ENCODE measurements at places on chromosomes 3 and 15.

- no peak overlapping the region for H3K27ac ChIP-seq
- H3K4me3 ChIP-seq: no peak overlapping the region
- H3K27me3 ChIP-seq: peaks cover 10% of the 10 kb centered on the region
- no peaks in the 10 kb centered on the region for H3K36me3 ChIP-seq
- peaks cover 6% of the 10 kb centered on the region for H3K4me1 ChIP-seq
- DNase-seq: no peak
Measured at GRCh38 chr3:72515941-72516340, 332.3 kb downstream of the SHQ1 start.

GRCh38 chr3:184448321-184449160, 68.7 kb downstream of the CHRD start:
- peak overlapping the region; percentile 11 for H3K27ac ChIP-seq
- no peak overlapping the region for H3K4me3 ChIP-seq

DNA sequence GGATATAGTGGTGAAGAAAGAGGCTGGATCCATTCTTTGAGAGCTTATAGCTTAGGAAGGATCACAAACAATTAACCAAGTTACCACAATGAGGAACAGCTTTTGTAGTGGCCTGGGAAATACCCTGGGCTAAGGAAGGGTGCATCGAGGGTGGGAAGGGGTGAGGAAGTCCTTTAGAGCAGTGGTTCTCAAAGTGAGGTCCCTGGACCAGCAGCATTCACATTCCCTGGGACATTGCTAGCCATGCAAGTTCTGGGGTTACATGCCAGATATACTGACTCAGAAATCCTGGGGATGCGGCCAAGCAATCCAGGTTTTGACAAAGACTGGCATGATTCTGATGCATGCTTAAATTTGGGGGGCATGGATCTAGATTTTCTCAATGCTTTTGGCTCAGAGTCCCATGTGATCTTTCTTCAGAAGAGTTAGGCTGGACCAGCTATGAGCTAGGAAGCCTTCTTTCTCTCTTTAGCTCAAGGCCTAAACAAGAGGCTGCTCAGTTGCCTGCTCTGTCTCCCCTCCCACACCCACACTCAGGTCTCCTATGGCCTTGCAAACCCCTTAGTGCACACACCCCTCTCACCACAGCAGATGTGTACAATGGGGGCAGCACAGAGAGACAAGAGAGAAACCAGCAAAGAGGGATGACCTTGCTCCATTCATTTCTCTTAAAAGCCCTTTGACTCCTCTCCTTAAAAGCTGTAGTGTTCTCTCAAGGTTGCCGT, 1.8 kb upstream of the CCR1 start:
- H3K4me1 ChIP-seq: peaks cover 22% of the 10 kb centered on the region
- H3K27ac ChIP-seq: no peak overlapping the region
- peak; percentile 23 for DNase-seq
- no peak overlapping the region for H3K4me3 ChIP-seq
- H3K27me3 ChIP-seq: peaks cover 21% of the 10 kb centered on the region

DNA sequence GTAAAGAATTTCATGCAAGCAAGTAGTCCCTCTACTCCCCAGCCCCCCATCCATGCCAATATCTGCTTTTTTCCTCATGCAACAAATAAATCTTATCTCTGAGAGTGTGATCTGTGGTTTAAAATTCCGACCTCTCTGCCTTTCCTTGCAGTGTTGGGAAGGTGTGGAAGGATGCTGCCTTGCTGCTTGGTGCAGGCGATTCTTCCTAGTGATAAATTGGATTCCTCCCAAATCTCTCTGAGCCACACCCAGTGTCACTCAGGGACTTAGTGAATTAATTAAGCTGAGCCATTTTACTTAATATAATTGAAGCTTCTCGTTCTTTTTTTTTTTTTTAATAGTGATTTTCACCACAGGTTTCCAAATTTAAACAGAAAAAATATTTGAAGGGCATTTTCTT, 3.4 kb downstream of the GAP43 start:
- peaks cover 12% of the 10 kb centered on the region for H3K4me1 ChIP-seq
- no peak for DNase-seq
- peaks cover 20% of the 10 kb centered on the region for H3K27me3 ChIP-seq
- no peaks in the 10 kb centered on the region for H3K36me3 ChIP-seq
- H3K4me3 ChIP-seq: no peak overlapping the region

- no peaks in the 10 kb centered on the region for H3K36me3 ChIP-seq
- H3K27ac ChIP-seq: no peak overlapping the region
- H3K4me1 ChIP-seq: peaks cover 10% of the 10 kb centered on the region
- peaks cover 6% of the 10 kb centered on the region for H3K27me3 ChIP-seq
- H3K4me3 ChIP-seq: peak overlapping the region; percentile 60
- peak; percentile 59 for DNase-seq
Measured at GRCh38 chr15:98518823-98519561, 129.3 kb upstream of the IGF1R start.

DNA sequence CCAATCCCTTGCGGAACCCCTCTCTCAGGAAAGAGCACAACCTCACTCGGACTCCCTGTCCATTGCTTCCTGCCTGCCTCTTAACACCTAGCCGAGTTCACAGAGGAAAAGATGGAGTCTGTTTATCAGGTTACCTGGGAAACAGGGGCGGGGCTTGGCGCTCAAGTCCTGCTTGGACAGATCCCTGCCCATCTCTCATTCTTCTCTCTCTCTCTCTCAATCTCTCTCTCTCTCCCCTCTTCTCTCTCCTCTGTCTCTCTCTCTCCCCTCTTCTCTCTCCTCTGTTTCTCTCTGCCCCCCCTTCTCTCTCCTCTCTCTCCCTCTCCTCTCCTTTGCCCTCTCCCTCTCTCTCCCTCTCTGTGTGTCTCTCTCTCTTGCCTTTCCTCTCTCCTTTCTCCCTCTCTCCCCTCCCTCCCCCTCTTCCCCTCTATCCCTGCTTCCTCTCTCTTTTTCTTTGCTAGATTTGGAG, at the start of gene EFHB:
TSS of gene EFHB (minus strand) at position 120 of the 469 bp plus-strand sequence. CDS start 199 bp downstream, outside the sequence.
- H3K27me3 ChIP-seq: peaks cover 7% of the 10 kb centered on the region
- DNase-seq: no peak
- H3K4me3 ChIP-seq: peak within 1 kb of the TSS; percentile 22
- no peaks in the 10 kb centered on the region for H3K36me3 ChIP-seq
- H3K27ac ChIP-seq: peak within 1 kb of the TSS; percentile 71
